ENCODE measurements at places on chromosomes 2 and 18.

GRCh38 chr2:31359229-31359628 is 55.3 kb downstream of the XDH start:
- no peak for DNase-seq

- no peak for DNase-seq
Observed at GRCh38 chr18:50886929-50887328, 8.0 kb downstream of the ME2 start.

- no peak for DNase-seq
Observed at GRCh38 chr2:164692958-164693357, 71.7 kb upstream of the GRB14 start.

GRCh38 chr2:71640489-71640888 is 187.1 kb downstream of the DYSF start:
- peak; percentile 18 for DNase-seq

- DNase-seq = peak; percentile 32
Observed at GRCh38 chr18:44927127-44927849, 246.6 kb downstream of the SETBP1 start.

- no peak for DNase-seq
Observed at GRCh38 chr2:23753291-23754010, 173.5 kb downstream of the ATAD2B start.

GRCh38 chr2:109523121-109523520 is 90.6 kb downstream of the SEPTIN10 start:
- no peak for DNase-seq

DNA sequence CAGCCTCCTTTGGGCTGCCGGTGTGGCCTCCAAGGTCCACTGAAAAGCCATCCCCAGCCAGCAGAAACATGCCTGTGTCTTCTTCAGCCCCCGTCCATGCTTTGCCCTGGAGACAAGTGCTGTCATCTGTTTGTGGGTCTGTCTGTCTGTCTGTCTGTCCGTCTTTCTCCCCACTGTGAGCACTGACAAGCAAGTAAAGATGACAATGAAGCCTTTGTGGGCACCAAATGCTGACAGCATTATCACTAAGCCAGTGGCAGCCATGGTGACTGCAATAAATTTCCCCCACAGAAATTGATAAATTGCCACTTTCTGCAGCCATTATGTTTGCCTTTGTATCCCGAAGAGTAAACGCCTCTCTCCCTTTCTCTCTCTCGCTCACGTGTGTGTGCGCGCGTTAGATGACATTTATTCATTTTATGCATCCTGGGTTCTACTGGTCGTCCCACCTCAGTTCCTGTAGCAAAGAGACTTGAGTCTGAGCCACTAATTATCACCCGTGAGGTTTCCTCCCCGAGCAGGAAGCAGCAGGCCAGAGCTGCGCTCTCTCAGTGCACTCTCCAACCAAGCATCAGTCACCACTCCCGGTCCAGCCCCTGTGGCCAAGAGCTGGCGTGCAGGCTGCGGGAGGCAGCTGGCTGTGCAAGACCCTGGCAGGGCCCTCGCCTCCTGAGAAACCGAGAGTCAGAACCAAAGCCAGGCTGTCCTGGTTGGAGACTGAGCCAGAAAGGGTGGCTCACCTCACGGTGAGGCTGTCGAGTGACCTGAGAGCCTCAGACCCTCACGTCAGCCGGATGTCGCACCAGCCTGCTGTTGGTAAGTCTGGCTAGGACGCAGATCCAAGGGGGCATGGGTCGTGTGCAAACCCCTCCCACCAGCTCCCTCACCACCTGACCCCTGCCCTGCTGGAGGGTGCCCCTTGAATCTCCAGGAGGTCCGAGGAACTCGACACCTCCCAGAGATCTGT is 6.9 kb downstream of the STEAP3 start:
- DNase-seq = peak; percentile 53

- no peak for DNase-seq
Observed at GRCh38 chr18:80201739-80202138, 45.6 kb downstream of the PARD6G start.

DNA sequence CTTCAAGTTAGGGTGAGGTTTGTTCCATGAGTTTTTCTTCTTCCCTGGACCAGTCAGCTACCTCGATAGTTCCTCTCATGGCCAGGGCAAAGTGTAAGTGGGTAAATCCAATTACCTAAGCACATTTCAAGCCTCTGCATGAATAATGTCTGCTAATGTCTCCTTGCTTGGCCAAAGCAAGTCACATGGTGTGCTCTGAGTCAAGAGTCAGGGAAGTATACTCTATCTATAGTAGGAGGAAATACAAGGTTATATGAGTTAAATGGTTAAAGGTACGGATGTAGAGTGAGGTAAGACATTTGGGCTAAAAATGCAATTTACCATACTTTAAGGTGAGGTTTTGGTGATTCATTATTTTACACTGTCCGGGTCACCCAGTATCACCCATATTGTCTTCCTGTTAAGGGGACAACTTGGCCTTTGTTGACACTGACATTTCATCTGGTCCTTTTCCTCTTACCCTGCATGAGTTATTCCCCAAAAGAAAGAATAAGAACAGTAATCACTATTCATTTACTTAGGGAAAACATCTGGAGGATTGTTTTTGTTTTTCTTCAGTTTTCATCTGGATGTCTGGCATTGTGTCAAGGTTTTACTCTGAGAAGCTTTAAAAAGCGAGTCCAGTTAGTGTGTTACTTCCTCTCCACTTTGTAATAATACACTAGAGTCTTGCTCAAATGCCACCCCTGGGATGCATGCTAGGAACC is 405.5 kb downstream of the RND3 start:
- DNase-seq = no peak

All from fibroblast of skin of abdomen (primary cell).